ENCODE measurements at places on chromosomes 5 and 9. TPM values are rescaled to one million over a fixed set of nuclear protein-coding genes. Genes with fewer than 3 reads are reported as not detected.

DNA sequence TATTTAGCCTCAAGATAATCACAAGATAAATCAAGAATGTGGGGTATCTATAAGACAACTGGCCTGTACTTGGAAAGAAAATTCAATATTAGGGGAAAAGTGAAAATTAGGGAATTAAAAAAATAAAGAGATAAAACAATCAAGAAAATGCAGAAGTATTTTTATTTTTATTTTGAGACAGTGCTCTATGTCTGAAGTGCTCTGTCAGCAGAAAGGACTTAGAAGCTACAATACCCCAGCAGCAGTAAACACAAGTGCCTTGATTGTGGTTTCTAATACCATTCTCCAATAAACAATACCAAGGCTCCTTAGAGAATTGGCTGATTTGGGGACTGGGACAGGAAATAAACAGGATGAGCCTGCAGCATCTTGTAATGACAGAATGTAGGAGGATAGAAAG, 144.9 kb downstream of the RFK start:
- no peaks in the 10 kb centered on the region for H3K27me3 ChIP-seq
- DNase-seq, result no peak
- H3K36me3 ChIP-seq, result no peaks in the 10 kb centered on the region
- no peak overlapping the region for H3K27ac ChIP-seq

- no peak overlapping the region for H3K27ac ChIP-seq
- no peaks in the 10 kb centered on the region for H3K27me3 ChIP-seq
- DNase-seq, result no peak
- no peaks in the 10 kb centered on the region for H3K36me3 ChIP-seq
- H3K4me1 ChIP-seq, result no peaks in the 10 kb centered on the region
Measured at GRCh38 chr5:17817990-17818389, 183.7 kb downstream of the TAF11L14 start.

DNA sequence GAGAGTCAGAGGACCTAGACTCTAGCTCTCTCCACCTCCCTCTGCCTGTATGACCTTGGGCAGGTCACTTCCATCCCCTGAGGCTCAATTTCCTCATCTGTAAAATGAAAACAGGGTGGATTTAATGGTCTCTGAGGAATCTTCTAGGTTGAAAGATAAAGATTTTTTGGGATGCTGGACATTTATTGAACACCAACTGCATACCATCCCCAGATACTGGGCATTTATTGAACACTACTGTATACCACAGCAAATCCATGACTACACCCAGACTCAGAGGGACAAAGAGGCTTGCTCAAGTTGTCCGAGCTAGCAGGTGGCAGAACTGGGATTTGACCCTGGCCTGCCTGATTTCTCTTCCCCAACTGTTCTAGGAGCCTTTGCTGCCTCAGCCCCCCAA, 25.0 kb upstream of the CPLX2 start:
- H3K36me3 ChIP-seq, result no peaks in the 10 kb centered on the region
- H3K4me1 ChIP-seq, result peaks cover 12% of the 10 kb centered on the region
- no peak overlapping the region for H3K27ac ChIP-seq
- no peak for DNase-seq
- no peak overlapping the region for H3K4me3 ChIP-seq

Gene ADAMTS2
- 3.0 TPM for total RNA-seq

All from neural progenitor cell (in vitro differentiated cells).